Left lung (tissue), 14 donors: ENCODE measurements at places on chromosomes 6 and 20.

DNA sequence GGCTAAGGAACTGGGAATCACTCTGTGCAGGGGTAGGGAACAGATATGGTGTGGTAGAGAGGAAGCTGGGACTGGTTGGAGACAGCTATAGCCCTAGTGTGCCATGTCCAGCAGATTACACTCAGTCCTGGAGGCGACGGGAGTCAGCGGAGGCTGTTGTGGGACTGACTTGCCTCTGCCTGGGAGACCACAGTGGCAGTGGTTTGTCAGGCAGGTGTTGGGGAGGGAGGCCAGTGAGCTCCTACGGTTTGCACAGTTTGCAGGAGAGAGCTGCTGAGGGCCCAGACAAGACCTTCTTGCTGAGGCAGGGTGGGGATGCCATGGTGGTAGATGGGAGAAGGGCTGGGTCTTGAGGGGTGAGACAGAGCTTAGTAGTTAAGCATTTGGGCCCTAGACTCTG is 4.9 kb downstream of the PLCG1 start:
- peak overlapping the region; percentile 96 for H3K27ac ChIP-seq
- H3K27me3 ChIP-seq, result no peaks in the 10 kb centered on the region
- H3K4me3 ChIP-seq, result no peak overlapping the region
- no peak for DNase-seq

DNA sequence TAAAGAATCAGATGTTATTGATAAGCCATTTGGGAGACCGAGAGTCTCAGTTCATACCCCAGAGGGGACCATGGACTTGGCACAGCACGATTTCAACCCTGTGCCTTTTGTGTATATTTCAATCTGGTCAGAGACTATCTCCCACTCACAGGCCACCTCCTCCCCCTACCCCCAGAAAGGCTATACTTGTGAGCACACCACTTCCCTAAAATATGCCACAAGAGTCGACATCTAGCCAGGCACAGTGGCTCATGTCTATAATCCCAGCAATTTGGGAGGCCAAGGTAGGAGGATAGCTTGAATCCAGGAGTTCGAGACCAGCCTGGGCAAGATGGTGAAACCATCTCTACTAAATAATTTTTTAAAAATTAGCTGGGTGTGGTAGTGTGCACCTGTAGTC is 13.6 kb upstream of the TCF15 start:
- H3K27me3 ChIP-seq, result no peaks in the 10 kb centered on the region
- no peaks in the 10 kb centered on the region for H3K4me1 ChIP-seq
- DNase-seq, result no peak
- no peak overlapping the region for H3K27ac ChIP-seq
- H3K36me3 ChIP-seq, result no peaks in the 10 kb centered on the region
- H3K4me3 ChIP-seq, result no peak overlapping the region

GRCh38 chr6:3959385-3959784 is 110.2 kb downstream of the FAM50B start:
- no peaks in the 10 kb centered on the region for H3K27me3 ChIP-seq
- H3K4me3 ChIP-seq, result no peak overlapping the region
- DNase-seq, result no peak
- H3K4me1 ChIP-seq, result no peaks in the 10 kb centered on the region
- H3K36me3 ChIP-seq, result no peaks in the 10 kb centered on the region

DNA sequence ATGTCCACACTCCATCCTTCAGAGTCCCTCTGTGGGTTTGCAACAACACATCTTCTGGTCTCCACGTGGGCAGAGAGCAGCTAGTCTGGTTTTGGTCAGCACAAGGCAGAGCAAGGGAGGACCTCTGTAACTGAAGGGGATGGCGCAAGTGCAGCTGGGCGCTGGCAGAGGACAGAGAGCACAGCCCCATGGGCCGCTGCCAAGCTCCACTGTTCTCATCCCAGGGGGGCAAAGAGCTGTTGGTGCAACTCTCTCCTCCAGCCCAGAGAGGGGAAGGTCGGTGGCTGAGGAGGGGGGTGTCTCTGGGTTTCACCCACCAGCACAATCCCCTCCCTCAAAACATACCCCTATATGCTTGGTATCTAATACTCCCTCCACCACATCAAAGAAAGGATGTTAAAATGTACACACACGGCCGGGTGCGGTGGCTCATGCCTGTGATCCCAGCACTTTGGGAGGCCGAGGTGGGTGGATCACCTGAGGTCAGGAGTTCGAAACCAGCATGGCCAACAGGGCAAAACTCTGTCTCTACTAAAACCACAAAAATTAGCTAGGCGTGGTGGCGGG is 9.1 kb downstream of the ATP9A start:
- H3K36me3 ChIP-seq, result no peaks in the 10 kb centered on the region
- H3K27ac ChIP-seq, result no peak overlapping the region
- H3K4me3 ChIP-seq, result no peak overlapping the region
- H3K27me3 ChIP-seq, result no peaks in the 10 kb centered on the region
- DNase-seq, result no peak

- H3K27ac ChIP-seq, result no peak overlapping the region
- no peak overlapping the region for H3K4me3 ChIP-seq
- DNase-seq, result no peak
- H3K36me3 ChIP-seq, result no peaks in the 10 kb centered on the region
- no peaks in the 10 kb centered on the region for H3K4me1 ChIP-seq
Observed at GRCh38 chr6:2192976-2193375, 52.4 kb downstream of the GMDS start.

GRCh38 chr20:7520361-7520760 is 419.9 kb downstream of the HAO1 start:
- H3K27me3 ChIP-seq, result no peaks in the 10 kb centered on the region
- H3K4me1 ChIP-seq, result no peaks in the 10 kb centered on the region
- H3K4me3 ChIP-seq, result no peak overlapping the region
